ENCODE measurements at places on chromosomes 5 and 9.
A peak's percentile ranks its signal among the peaks of the same experiment; 100 is the strongest.

DNA sequence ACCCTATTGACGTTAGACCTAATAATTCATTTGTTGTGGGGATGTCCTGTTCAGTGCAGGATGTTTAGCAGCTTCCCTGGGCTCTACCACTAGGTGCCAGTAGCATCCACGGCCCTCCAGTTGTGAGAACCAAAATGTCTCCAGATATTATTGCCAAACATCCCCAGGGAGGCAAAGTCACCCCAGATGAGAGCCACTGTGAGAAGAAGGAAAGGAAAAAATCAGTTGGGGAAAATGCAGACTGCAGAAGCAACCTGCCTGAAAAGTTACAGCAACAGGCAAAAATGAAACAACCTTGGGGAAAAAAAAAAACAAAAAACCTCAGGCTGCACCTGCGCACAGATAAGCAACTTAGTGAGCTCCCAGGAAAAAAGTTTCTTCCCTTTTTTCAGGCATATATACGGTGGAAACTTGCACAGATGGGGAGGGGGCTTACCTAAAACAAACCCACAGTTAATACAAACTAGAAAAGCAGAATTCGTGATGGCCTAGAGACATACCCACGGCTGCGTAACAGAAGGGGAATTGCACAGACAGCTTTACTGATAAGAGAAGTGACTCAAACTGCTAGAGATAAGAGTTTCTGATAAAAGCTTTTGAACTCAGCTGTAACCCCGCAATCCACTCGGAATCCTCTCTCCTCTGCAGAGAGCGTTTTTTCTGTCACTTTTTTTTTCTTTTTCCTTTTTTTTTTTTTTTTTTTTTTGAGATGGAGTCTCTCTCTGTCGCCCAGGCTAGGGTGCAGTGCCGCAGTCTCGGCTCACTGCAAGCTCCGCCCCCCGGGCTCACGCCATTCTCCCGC is 29.8 kb upstream of the FBP1 start:
- peak; percentile 55 for DNase-seq

DNA sequence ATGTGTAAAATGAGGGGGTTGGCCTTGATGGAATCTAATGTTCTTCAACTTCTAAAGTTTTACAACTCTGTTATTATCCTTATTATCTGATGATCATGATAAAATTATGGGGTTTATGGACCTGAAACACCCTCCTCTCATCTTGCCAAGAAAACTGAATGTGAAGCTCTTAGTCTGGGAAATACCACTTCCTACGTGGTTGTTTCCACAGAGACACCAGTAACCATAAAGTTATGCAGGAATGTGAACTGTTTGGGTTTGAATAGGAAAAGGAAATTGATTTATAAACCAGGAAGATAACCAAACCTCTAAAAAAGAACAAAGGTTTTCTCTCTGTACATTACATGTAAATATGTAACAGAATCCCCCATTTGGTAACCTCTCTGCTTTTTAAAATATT is 28.3 kb upstream of the RAI14 start:
- no peak for DNase-seq

GRCh38 chr9:6634444-6634843 is 11.1 kb downstream of the GLDC start:
- no peak for DNase-seq

- no peak for DNase-seq
Observed at GRCh38 chr5:74798977-74799911, 32.2 kb downstream of the NSA2 start.

DNA sequence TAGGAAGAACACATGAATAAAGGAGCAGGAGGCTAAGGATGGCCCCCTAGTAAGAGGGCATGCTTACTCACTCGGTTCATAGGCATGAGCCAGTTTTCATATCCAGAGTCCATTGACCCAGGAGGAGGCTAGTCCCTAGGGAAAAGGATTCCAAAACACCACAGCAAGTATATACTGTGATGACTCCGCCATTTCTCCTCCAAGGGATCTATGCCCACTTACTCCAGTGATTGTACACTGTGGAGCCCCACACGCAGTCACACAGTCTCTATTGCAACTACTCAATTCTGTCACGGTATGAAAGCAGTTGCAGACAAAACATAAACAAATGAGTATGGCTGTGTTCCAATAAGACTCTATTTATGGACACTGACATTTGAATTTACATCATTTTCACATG is 117.7 kb upstream of the ALDH1B1 start:
- no peak for DNase-seq
